ENCODE measurements at places on chromosomes 1 and 21.

GRCh38 chr1:109794319-109795132 is 30.8 kb upstream of the EPS8L3 start:
- H3K4me1 ChIP-seq: peaks cover 69% of the 10 kb centered on the region
- H3K36me3 ChIP-seq: no peaks in the 10 kb centered on the region
- H3K4me3 ChIP-seq: no peak overlapping the region
- no peaks in the 10 kb centered on the region for H3K27me3 ChIP-seq
- DNase-seq: peak; percentile 5

DNA sequence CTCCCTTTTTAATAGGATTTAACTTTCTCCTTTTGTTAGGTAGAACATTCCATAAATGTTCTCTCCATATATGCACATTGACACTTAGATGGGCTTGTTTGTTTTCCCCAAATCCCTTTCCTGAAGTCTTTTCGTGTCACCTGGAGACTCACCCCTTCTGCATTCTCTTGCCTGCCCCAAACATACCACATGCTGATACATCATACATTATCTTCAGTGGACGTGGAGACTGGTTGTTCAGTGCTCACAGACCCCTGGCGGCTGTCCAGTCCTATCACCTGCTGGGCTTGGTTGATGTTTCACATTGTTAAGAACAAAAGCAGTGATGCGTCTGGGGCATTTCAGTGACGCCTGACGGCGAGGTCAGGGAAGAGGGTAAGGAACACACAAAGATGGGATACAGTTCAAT is 22.2 kb downstream of the FMOD start:
- no peak overlapping the region for H3K4me3 ChIP-seq
- no peaks in the 10 kb centered on the region for H3K27me3 ChIP-seq
- peaks cover 50% of the 10 kb centered on the region for H3K4me1 ChIP-seq
- peak overlapping the region; percentile 96 for H3K27ac ChIP-seq
- DNase-seq: no peak

GRCh38 chr1:174217787-174218574 is 58.7 kb downstream of the RABGAP1L start:
- peaks cover 12% of the 10 kb centered on the region for H3K4me1 ChIP-seq
- DNase-seq: no peak
- H3K4me3 ChIP-seq: no peak overlapping the region
- H3K36me3 ChIP-seq: peaks cover 17% of the 10 kb centered on the region
- H3K27me3 ChIP-seq: no peaks in the 10 kb centered on the region

GRCh38 chr1:11880181-11880575 is 21.4 kb upstream of the NPPB start:
- H3K36me3 ChIP-seq: no peaks in the 10 kb centered on the region
- no peak overlapping the region for H3K4me3 ChIP-seq
- DNase-seq: no peak

DNA sequence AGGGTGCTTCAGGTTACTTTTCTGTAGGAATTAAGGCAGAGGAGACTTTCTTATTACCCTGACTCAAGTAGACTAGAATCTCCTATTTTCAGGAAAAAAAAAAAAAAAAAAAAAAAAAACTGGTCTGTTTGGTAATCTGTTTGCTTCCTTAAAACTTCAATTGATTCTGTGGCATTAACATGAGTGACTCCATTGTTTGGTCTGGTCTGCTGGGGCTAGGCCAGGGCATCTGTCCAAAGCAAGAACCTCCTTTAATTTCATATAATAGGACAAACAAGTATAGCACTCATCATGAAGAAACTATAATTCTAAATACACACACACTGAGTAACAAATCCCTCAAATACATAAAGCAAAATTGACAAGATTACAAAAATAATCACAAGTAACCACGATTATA is 32.9 kb upstream of the LRRC7 start:
- H3K4me3 ChIP-seq: no peak overlapping the region
- no peak overlapping the region for H3K27ac ChIP-seq
- H3K36me3 ChIP-seq: no peaks in the 10 kb centered on the region
- H3K27me3 ChIP-seq: no peaks in the 10 kb centered on the region
- H3K4me1 ChIP-seq: no peaks in the 10 kb centered on the region
- DNase-seq: no peak

GRCh38 chr1:89584211-89584610 is 48.7 kb upstream of the LRRC8C start:
- DNase-seq: no peak
- peaks cover 91% of the 10 kb centered on the region for H3K36me3 ChIP-seq
- H3K27ac ChIP-seq: peak overlapping the region; percentile 66
- peaks cover 79% of the 10 kb centered on the region for H3K4me1 ChIP-seq

GRCh38 chr1:160630523-160631451 is 16.1 kb downstream of the SLAMF1 start:
- H3K4me1 ChIP-seq: peaks cover 94% of the 10 kb centered on the region
- peak overlapping the region; percentile 99 for H3K27ac ChIP-seq
- no peaks in the 10 kb centered on the region for H3K27me3 ChIP-seq
- H3K4me3 ChIP-seq: peak overlapping the region; percentile 65
- peaks cover 87% of the 10 kb centered on the region for H3K36me3 ChIP-seq

- DNase-seq: no peak
- H3K27me3 ChIP-seq: peaks cover 9% of the 10 kb centered on the region
- H3K36me3 ChIP-seq: no peaks in the 10 kb centered on the region
- no peaks in the 10 kb centered on the region for H3K4me1 ChIP-seq
Measured at GRCh38 chr1:88216441-88216840, 467.6 kb upstream of the PKN2 start.

GRCh38 chr1:58508629-58509028 is 37.9 kb downstream of the OMA1 start:
- H3K27ac ChIP-seq: no peak overlapping the region
- H3K27me3 ChIP-seq: no peaks in the 10 kb centered on the region
- H3K4me1 ChIP-seq: no peaks in the 10 kb centered on the region

GRCh38 chr1:167258858-167259257 is 38.2 kb downstream of the POU2F1 start:
- peaks cover 3% of the 10 kb centered on the region for H3K36me3 ChIP-seq
- DNase-seq: no peak
- H3K4me1 ChIP-seq: peaks cover 38% of the 10 kb centered on the region

- H3K27ac ChIP-seq: no peak overlapping the region
- no peak overlapping the region for H3K4me3 ChIP-seq
- no peaks in the 10 kb centered on the region for H3K4me1 ChIP-seq
Measured at GRCh38 chr1:117147341-117147831, 25.8 kb upstream of the TRIM45 start.

DNA sequence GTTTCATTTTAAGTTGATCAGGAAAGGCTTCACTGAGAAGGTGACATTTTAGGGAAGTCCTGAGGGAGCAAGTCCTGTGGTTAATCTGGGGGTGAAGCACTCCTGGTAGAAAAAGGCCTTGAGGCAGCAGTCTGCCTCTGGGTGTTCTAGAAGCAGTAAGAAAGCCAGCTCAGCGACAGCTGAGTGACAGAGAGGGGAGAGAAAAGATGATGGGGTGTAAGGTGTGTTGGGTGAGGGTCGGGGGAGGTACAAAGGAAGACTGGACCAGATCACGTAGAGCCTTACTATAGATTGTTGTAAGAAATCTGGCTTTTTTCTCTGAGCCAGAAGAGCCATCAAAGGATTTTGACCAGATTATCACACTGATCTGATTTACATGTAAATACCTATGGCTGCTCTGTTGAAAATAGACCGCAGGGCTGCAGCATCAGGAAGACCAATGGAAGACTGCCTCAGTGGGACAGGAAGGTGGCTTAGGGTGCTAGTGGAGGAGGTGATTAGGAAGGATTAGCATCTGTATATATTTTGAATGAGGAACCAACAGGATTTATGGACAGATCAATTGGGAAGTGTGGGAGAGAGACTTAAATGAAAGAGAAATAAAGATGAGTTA is 131.2 kb downstream of the CDC7 start:
- H3K27me3 ChIP-seq: no peaks in the 10 kb centered on the region
- H3K4me3 ChIP-seq: no peak overlapping the region
- no peak for DNase-seq
- peak overlapping the region; percentile 11 for H3K27ac ChIP-seq

DNA sequence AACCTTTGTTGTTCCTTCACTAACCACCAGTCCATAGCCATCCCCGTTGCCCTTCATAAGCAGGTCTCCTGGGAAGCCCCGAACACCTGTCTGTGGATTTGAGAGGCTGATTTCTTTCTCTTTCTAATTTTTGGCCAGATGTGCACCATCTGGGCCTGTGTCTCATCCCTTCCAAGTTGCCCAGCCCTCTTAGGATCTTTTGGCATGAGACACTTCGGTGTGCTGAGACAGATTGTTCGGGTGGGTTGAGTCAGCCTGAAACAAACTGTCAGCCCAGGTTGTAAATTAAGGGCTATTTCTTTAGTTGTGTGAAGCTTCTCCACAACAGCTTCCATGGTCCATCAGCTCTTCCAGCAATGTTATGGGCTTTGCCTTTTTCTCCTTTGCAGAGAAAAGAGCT is 1.4 kb upstream of the DNAJC11 start:
- no peak overlapping the region for H3K27ac ChIP-seq
- peaks cover 3% of the 10 kb centered on the region for H3K27me3 ChIP-seq
- H3K36me3 ChIP-seq: peaks cover 2% of the 10 kb centered on the region
- DNase-seq: peak; percentile 8

GRCh38 chr21:37912616-37913015 is 3.6 kb downstream of the KCNJ6 start:
- peaks cover 51% of the 10 kb centered on the region for H3K27me3 ChIP-seq
- H3K4me3 ChIP-seq: no peak overlapping the region
- no peaks in the 10 kb centered on the region for H3K36me3 ChIP-seq
- peaks cover 2% of the 10 kb centered on the region for H3K4me1 ChIP-seq

DNA sequence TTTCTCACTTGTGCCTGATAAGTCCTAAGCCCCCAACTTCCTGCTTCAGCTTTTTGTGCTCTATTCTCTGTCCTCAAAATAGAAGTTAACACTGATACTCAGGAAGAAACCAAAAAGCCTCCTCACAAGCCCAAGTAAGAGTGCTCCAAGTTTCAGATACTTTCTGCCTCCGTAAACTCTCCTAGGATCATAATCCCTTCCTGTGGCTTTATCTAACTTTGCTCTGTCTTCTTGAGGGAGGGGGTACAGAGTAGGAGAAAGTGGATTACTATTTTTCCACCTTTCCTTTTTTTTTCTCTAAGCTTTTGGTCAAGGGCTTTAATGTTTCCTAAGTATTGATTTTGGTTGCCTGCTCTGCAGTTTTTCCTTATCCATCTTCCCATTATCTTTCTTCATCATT is 54.6 kb downstream of the DPH5 start:
- H3K4me1 ChIP-seq: peaks cover 29% of the 10 kb centered on the region
- no peaks in the 10 kb centered on the region for H3K27me3 ChIP-seq

- no peak for DNase-seq
- peaks cover 5% of the 10 kb centered on the region for H3K27me3 ChIP-seq
- no peaks in the 10 kb centered on the region for H3K36me3 ChIP-seq
- H3K4me1 ChIP-seq: peaks cover 2% of the 10 kb centered on the region
Measured at GRCh38 chr1:1179346-1179982, 5.8 kb downstream of the TTLL10 start.

- DNase-seq: no peak
- no peaks in the 10 kb centered on the region for H3K4me1 ChIP-seq
- no peak overlapping the region for H3K4me3 ChIP-seq
- peaks cover 19% of the 10 kb centered on the region for H3K27me3 ChIP-seq
- H3K27ac ChIP-seq: no peak overlapping the region
- no peaks in the 10 kb centered on the region for H3K36me3 ChIP-seq
Measured at GRCh38 chr1:211148366-211148765, 14.4 kb upstream of the KCNH1 start.

DNA sequence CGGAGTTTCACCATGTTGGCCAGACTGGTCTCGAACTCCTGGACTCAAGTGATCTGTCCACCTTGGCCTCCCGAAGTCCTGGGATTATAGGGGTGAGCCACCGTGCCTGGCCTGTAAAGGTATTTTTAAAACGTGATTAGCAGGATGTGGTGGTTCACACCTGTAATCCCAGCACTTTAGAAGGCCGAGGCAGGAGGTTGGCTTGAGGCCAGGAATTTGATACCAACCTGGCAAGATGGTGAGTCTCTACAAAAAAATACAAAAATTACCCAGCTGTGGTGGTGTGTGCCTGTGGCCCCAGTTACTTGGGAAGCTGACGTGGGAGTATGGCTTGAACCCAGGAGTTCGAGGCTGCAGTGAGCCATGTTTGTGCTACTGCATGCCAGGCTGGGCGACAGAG is 43.3 kb upstream of the SOD1 start:
- H3K27me3 ChIP-seq: peaks cover 5% of the 10 kb centered on the region
- H3K4me3 ChIP-seq: no peak overlapping the region
- DNase-seq: no peak
- peaks cover 3% of the 10 kb centered on the region for H3K4me1 ChIP-seq
- no peak overlapping the region for H3K27ac ChIP-seq
- peaks cover 4% of the 10 kb centered on the region for H3K36me3 ChIP-seq

DNA sequence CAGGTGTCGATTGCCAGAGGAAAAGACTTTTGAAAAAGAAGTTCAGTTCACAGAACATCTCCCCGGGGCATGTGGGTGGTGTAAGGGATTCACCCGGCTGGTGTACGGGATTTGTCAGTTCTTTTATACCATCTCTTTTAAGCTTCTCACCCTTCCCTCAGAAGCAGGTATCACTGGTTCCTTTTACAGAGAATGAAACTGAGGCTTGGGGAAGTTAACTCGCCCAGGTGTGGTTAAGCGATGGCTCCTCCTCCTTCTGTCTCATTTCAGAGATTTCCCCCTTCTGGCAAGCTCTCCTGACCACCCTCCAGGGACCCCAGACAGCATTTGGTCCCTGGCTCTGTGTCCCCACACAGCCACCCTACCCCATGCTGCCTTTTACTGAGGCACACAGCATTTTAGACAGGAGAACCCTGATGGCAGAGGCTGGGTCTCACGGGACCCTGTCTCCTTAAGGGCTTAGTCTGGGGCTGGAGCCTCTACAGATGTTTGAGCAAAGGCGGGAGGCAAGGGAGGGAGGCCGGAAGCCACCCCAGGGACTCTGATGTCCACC is 2.8 kb upstream of the ECE1 start:
- H3K4me1 ChIP-seq: peaks cover 86% of the 10 kb centered on the region
- H3K27me3 ChIP-seq: no peaks in the 10 kb centered on the region
- DNase-seq: peak; percentile 87
- peak overlapping the region; percentile 97 for H3K27ac ChIP-seq
- peak overlapping the region; percentile 86 for H3K4me3 ChIP-seq

DNA sequence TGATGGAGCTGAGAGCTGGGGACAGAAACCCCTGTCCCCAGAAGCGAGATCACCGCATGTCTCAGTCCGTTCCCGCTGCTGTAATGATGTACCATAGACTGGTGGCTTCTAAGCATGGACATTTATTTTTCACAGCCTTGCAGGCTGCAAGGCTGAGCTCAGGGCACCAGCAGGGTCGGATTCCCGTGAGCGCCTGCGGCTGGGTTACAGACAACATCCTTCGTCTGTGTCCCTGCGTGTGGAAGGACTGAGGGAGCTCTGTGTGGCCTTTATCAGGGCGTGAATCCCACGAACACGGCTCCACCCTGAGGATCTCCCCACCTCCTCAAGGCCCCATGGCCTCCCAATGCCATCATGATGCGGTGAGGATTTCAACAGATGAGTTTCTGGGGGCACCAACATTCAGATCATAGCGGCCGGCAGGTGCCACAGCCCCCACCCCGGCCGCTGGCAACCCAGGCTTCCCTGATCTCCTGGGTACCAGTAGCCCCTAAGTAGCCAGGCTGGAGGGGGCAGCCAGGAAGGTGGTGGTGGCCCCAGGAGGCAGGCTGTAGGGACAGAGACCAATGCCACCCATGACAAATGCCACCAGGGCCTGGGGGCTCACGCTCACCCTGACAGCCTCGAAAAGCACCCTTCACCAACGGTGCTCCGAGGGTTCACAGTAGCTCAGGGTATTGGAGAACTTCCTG is 104.4 kb downstream of the CRYAA start:
- DNase-seq: no peak
- H3K27me3 ChIP-seq: peaks cover 10% of the 10 kb centered on the region
- no peak overlapping the region for H3K27ac ChIP-seq
- H3K4me3 ChIP-seq: no peak overlapping the region
- no peaks in the 10 kb centered on the region for H3K4me1 ChIP-seq

Data from activated CD4-positive, alpha-beta T cell treated with anti-CD3 and anti-CD28 coated beads for 36 hours (primary cell).